ENCODE measurements at places on chromosomes 5 and 9.

DNA sequence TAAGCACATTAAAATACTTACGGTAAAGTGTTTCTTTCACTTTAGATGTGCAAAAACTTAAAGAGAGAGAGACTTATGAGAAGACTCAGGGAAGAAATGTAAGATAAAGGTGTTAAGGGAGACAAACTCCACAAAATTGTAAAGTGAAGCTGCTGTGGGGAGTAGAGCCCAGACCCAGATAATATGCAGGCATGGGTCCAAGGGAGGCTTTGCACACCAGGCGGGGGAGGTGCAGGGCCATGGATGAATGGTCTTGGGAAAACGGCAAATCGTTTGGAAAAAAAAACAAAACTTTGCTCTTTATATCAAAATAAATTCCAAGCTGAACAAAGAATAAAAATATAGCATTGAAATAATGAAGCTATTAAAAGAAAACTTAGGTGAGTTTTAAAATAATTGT is 9.1 kb downstream of the SYK start:
- DNase-seq: no peak

GRCh38 chr5:26518065-26518464 is 520.3 kb downstream of the CDH9 start:
- no peak for DNase-seq

DNA sequence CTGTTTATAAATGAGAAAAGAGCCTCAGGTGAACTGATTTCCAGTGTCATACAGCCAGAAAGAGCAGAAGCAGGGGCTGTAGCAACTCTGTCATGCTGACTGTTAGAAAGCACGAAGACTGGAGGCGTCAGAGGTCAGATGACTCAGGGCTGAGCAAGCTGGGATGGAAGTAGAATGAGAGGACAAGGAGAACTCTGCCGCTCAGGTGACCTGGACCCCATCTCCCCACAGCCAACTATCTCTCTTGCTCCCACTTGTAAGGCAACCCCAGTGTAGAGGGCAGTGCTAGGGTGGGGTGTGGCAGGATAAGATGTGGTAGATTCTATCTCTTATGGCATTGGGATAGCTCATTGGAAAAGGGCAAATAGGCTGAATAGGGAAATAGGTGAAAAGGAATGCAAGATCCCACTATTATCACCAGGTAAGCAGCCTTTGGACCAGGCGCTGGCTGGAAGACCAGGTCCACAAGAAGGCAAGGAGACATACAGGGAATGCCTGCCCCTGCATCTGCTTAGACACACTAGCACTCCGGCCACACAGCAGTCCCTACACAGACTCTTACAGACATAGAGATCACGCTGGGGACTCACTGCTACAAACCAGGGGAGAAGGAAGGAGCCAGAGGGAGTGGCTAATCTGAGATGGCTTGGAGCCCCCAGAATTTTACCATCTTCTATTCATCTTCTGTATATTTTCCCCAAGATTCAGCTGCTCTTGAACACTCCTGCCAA is 21.2 kb upstream of the LOX start:
- no peak for DNase-seq

GRCh38 chr9:73200694-73201452 is 49.2 kb downstream of the ANXA1 start:
- DNase-seq: peak; percentile 14
